ENCODE measurements at places on chromosomes 4 and X.

- no peak for DNase-seq
Observed at GRCh38 chrX:87160435-87161010, 357.1 kb upstream of the KLHL4 start.

DNA sequence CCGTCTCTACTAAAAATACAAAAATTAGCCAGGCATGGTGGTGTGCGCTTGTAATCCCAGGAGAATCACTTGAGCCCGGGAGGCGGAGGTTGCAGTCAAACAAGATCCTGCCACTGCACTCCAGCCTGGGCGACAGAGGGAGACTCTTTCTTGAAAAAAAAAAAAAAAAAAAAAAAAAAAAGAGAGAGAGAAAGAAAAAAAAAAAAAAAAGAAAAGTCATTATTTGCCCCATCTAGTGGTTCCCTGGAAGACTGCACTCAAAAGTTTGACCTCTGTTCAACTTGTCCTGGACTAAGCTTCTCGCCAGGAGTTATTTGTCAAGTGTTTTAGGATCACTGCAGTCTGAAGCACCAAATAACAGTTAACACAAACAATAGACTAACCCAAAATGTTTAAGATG is 45.3 kb upstream of the KCTD8 start:
- DNase-seq, result no peak

- no peak for DNase-seq
Observed at GRCh38 chr4:185874516-185875230, 62.7 kb upstream of the SORBS2 start.

GRCh38 chrX:151984328-151984727 is 9.9 kb upstream of the GABRE start:
- DNase-seq, result no peak

DNA sequence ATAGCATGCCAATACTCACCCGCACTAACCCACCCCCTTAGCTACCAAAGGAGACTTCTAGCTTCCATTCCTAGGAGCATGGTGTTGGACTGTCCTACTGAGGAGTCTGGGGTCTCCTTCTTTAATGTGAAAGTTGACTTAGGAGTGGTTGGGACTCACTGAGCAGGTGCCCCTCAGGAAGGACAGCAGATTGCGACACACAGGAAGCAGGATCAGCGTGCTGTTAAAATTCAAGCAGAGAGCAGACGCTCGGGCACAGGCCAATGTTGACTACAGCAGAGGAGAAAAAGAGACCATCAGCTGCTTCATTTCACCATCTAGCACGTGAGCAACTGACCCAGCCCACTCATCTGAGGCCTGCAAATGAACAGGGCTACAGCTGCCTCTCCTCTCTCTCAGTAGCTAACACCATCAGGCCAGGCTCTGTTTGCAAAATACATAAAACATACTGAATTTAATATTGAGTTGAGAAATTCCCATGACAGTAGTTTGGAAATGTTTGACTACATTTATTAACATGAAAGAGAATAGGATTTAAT is 10.8 kb downstream of the NOX1 start:
- no peak for DNase-seq

DNA sequence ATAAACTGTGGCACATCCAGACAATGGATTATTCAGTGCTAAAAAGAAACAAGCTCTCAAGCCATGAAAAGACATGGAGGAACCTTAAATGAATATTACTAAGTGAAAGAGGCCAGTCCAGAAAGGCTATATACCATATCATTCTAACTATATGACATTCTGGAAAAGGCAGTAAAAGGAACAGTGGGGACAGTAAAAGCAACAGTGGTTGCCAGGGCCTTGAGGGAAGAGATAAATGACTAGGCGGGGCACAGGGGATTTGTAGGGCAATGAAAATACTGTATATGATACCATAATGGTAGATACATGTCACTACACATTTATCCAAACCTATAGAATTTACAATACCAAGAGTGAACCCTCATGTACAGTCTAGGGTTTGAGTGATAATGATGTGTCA is 115.3 kb downstream of the ATP8A1 start:
- DNase-seq, result no peak

GRCh38 chrX:35809781-35810180 is 11.6 kb downstream of the MAGEB16 start:
- no peak for DNase-seq

DNA sequence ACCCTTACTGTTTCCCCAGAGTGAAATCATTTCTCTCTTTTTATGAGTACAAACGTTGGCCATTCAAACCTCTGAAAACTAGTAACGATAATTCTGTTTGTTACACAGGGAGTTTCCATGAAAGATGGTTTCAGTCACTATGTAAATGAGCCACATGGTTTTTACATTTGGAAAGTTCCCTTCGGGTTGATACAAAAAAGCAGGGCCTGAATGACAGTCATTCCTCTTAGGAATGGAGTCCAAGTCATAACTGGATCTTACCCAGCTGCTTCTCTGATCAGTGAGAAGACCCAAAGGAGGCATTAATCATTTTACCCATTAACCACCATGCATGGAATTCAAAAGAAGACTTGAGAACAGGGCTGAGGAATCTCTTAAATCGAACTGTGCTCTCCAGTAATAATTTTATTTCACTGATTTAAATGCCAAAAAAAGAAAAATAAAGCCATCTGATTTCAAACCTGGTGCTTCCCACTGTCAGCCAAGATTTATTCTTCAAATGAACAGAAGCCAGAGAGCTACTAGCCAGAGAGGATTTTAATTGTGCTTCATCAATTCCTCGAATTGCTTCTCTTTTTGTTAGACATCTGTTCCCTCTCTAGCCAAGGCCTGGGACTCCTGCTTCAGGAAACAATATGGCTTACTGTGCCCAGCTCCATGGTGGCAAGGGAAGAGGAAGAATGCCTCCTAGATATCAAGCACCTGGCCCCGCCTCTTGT is 3.2 kb downstream of the SOWAHB start:
- DNase-seq, result no peak

GRCh38 chr4:177547985-177548384 is 105.7 kb upstream of the AGA start:
- DNase-seq, result no peak

- DNase-seq, result no peak
Observed at GRCh38 chr4:147938496-147938895, 206.6 kb downstream of the ARHGAP10 start.

- peak; percentile 65 for DNase-seq
Observed at GRCh38 chr4:74884266-74884665, 48.6 kb upstream of the PARM1 start.

DNA sequence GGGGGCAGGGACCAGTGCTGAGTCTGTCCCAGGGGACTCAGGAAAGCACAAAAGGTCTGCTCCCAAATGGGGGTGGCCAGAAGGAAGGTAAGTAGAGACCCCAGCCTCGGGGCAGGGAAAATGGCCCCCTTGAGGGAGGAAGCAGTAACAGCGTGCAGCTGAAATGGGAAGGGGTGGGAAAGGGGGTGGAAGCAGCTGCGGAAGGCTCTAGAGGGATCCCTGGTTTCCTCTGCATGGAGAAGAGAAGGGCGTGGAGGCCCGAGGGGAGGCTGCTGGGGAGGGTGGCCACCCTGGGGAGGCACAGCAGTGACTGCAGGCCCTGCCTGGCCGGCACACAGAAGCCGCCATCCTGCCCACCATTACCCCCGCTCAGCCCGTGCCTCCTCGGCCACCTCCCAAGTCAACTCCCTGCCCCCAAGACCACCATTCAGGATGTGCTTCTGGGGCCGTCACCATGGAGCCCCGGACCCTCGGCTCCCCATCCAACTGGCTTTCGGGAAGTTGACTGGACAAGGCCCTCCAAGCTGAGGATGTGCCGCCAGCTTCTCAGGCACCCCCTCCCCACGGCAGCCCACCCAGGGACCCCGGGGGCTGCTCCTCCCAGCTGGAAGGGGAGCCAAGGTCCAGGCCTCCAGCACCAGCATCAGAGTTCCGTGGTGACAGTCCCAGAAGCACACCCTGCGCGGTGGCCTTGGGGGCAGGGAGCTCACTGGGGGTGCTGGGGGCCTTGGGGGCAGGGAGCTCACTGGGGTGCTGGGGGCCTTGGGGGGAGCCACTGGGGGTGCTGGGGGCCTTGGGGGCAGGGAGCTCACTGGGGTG is 23.6 kb downstream of the CFAP99 start:
- DNase-seq, result no peak

- no peak for DNase-seq
Observed at GRCh38 chr4:159016593-159017024, 86.3 kb upstream of the RAPGEF2 start.

GRCh38 chr4:81898862-81899504 is 427.3 kb upstream of the RASGEF1B start:
- DNase-seq, result no peak

DNA sequence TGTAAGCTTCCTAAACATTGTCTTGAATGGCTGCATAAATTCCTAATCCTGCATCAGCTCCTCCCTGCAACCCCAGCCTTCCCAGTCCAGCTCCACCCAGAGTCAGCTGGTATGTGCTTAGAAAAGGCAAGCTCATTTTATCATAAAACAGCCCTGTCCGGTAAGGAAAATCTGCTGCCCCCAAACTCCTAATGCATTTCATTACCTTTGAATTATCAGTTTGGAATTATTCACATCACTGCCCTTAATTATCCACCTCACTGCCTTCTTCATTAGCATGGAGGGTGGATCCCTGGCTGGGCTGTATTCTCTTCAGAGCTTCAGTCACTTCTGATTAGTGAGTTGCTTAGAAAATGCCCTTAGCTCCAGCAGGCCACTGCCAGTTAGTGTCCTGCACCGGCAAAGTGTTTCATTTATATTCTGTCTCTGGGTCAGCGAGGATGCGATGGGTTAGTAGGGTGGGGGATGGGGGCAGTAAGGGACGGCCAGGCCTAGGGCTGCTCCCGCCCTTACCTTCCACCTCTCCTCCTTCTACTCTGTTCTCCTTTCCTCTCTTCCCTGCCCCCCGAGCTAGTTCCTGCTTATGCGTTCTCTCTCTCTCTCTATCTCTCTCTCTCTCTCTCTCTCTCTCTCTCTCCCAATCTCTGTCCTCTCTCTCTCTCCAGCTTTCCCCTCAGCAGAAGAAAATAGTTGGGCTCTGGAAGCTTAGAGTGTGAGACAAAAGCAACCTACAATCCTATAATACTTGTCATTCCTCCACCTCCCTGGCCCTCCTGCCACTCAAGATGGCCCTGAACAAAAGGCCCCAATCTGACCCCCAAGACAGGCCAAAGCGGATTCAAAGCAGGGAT is 174.8 kb upstream of the KLF3 start:
- DNase-seq, result no peak

GRCh38 chr4:30767147-30767845 is 47.1 kb downstream of the PCDH7 start:
- DNase-seq, result no peak

GRCh38 chr4:90349636-90350035 is 222.4 kb downstream of the CCSER1 start:
- no peak for DNase-seq

DNA sequence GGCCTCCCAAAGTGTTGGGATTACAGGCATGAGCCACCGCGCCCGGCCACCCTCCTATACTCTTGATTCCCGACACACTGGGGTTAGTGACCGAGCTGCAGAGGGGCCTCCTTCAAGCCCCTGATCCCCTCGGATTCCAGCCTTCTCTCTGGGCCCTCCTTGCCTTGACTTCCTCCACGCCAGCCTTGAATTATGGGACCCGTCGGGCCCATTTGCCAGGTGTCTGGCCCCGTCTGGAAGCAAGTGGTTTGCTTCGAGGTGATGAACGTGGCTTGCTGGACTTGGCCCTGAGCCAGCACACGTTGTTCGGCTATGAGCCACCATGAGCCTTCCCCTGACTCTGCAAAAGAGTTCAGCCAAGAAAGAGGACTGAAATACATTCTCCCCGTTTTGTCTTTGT is 37.4 kb upstream of the GRPEL1 start:
- no peak for DNase-seq

- DNase-seq, result no peak
Observed at GRCh38 chr4:12679217-12679616, 804.9 kb downstream of the RAB28 start.

- DNase-seq, result no peak
Observed at GRCh38 chr4:102061133-102061532, 270.6 kb downstream of the BANK1 start.

DNA sequence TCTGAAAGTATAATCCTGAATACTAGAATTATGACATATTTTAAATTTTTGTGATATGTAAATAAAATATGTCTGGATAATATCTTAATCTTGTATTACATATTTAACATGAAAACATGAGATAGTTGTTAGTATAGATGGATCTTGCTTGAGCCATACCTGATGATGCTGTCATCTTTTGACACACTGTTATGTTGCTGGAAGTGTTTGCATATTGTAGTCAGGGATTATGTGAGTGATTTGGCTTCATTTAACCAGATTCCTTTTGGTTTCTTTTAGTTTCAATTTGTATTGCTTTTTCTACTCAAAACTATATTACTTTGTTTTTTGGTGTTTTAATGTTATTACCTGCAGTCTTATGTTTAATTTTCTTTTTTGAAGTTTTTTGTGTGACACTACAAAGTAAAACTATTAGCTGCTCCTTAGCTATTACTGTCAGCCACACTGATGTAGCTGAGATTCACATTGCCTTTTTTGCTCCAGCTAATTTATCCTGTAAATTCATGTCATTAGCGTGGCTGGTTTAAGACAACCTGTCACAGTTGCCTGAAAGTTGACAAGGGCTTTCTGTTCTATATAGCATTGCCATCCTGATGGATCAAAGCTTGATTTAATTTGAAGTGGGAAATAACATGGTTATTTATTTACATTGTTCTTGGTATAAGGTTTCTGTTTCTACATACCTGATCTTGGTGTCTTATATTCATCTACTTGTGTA is 33.7 kb downstream of the METAP1 start:
- no peak for DNase-seq

DNA sequence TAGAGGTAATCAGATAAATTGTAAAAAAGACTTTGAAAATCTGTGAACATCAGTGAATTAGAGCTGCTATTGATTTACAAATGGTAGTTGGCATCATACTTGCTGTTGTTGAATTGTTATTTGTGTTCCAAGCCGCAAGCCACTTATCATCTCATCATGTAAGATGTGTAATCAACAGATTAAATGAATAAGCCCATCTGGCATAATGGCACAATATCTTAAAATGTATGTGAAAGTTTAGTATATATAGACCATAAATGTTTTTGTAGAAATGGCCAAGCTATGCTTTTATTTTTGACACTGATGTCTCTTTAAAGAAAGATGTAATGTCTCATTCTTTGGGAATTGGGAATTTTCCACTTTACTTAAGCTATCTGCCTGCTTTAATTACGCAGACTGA is 682.6 kb upstream of the GNPDA2 start:
- DNase-seq, result no peak

- DNase-seq, result no peak
Observed at GRCh38 chrX:101460669-101461068, 24.6 kb upstream of the ARMCX4 start.

GRCh38 chr4:188268131-188268908 is 129.1 kb downstream of the TRIML1 start:
- no peak for DNase-seq

GRCh38 chr4:170015285-170015684 is 10.9 kb downstream of the MFAP3L start:
- no peak for DNase-seq

GRCh38 chr4:76546759-76547742 is 112.0 kb downstream of the SHROOM3 start:
- peak; percentile 49 for DNase-seq
